ENCODE measurements at places on chromosomes 4 and X.
A peak's percentile ranks its signal among the peaks of the same experiment; 100 is the strongest.

DNA sequence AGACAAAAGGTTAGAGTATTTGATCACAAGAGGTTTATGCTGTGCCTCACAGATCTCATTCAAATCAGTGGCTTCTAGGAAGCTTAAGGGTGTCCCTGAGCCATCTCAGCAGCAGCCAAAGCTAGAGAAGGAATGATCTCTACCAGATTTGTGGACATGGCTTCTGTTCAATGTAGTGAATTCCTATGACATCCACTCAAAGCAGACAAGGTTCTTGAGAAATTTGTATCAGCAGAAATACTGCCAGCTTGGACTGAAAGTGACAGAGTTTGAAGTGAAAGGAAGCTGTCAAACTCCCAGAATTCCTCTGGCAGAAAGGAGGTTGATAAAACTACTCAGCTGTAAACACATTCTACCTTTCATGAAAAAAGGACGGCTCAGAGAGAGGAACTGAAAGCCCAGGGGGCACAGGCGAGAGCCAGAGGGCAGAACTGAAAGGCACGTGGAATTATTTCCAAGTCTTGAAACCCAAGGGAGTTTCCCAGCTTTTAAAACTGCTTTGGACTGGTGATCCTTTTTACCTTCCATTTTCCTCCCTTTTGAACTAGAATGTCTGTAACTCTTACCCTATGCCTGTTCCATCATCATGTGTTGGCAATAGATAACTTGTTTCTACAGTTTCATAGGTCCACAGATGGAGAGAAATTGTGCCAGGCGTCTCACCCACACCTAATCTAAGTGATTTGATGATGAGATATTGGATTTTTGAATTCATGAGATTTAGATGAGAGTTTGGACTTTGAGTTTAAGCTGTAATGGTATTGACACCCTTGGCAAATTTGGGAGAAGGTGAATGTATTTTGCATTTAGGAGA is 14.5 kb upstream of the MED14 start:
- DNase-seq, result no peak

- no peak for DNase-seq
Observed at GRCh38 chr4:143253166-143253565, 68.4 kb downstream of the USP38 start.

GRCh38 chrX:95332530-95332929 is 1352.1 kb upstream of the DIAPH2 start:
- no peak for DNase-seq

GRCh38 chr4:124804584-124804983 is 92.1 kb upstream of the ANKRD50 start:
- DNase-seq, result no peak

GRCh38 chr4:128782076-128782715 is 27.3 kb upstream of the JADE1 start:
- DNase-seq, result no peak

DNA sequence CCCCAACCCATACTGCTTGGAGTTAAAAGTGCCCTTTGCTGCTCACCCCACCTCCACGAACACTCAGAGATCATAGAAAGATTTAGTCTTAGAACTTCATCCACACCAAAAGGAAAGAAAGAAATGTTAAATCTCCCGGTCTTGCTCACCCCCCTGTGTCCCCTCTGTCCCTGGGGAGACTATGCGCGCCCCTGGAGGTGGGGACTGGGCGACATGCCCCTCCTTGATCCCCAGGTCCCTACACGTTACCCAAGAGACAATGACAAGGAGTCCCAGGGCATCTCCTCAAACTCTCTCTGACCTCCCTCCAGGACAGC is 620 bp downstream of the ITM2A start:
- DNase-seq, result no peak

- no peak for DNase-seq
Observed at GRCh38 chrX:66000628-66001272, 39.1 kb downstream of the VSIG4 start.

DNA sequence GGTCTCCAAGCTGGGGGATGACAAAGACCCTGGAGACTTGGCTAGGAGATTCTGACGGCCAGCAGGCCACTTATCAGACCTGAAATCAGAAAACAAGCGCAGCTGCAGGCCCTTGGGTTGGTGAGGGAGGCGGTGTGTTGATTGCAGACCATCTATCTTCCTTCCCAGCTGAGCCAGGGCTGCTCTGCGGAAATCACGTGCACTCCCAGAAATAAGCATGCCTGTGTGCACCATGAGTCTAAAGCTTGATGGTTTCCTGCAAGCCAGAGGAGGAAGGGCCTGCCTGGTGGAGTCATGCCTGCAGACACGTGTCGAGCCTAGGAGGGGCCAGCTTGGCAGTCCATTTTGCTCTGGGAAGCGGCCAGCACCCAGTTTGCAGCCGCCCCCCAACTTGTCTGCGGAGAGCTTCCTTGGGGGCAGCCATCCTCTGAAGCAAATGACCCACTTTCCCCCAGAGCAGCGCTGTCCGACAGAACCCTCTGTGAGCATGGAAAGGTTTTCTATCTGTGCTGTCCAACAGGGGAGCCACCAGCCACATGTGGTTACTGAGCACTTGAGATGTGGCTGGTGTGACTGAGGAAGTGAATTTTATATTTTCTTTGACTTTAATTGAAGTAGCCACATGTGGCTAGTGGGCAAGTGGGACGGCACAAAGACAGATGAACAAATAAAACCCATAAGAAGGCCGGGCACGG is 175.7 kb upstream of the BCOR start:
- no peak for DNase-seq

GRCh38 chrX:25742334-25742733 is 395.8 kb upstream of the MAGEB18 start:
- DNase-seq, result no peak

DNA sequence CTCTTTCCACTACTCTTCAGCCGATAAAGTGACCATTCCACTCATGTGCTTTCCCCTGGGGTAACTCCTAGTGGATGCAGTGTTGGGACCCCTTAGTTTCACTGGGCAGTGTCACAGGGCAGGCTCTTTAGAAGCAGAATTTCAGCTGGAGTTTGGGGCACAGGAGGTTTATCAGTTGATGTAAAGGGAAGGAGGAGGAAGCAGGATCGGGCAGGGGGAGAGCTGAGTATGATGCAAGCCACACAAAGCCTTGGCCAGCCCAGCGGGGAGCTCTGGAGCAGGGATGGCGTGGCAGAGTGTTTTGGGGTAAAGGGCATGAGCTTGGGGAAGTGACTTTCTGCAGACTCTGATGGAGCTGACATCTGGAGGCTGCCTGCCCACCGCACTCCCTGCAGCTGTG is 19.3 kb downstream of the WDR13 start:
- no peak for DNase-seq

DNA sequence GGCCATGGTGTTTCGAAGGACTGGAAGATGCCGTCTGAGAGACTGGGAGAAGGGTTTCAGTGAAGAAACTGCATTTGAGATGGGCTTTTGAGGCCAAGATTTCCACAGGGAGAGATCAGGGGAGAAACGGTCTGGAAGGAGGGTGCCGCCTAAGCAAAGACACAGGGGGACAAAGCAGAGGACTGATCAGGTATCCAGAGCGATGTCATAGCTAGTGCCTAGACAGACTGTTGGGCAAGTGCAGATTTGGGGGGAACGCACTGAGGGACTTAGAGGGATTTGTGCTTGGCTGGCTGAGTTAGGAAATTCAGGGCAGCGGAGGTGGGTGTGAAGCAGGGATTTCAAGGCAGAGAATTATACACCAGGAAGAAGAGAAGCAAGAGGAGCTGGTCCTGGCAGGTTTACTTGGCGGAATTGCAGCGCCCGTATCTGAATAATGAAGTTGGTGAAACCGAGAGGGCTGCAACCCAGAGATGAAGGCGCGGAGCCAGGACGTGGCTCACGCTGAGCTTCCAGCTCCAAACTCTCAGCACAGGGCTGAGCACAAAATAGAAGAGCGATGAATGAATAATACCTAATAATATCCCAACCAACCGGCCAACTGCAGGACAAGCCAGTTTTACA is 106.9 kb downstream of the MAML3 start:
- DNase-seq, result peak; percentile 78

DNA sequence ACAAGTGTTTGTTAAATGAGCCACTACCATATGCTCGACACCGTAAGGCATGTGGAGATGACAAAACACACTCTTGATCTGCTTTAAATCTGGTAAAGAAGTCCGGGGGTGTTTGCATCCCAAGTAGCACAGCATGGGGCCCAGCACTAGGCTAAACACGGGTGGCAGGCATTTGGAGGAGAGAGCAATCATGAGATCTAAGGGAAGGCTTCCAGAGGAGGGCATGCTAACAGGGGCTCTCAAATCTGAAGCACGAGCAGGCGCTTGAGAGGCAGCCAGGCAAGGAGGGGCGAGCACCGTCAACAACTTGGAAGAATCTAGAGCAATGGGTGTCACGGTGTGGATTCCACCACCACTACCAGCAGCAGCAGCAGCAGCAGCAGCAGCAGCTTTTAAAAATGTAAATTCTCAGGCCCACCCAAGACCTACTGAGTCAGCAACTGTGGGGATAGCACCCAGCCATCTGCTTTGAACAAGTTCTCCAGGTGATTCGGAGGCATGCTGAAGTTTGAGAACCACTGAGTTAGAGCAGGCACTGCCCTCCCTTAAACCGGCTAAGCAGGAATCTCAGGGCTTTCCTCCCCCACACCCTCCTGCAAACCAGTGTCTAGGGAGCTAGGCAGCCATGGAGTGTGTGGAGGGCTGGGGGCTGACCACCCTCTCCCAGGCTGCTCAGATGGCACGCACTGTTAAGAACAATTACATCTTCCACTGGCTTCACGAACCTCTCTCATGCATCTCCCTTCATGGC is 70.2 kb upstream of the MAP3K15 start:
- no peak for DNase-seq

- DNase-seq, result peak; percentile 57
Observed at GRCh38 chr4:102139132-102139573, 206.1 kb downstream of the SLC39A8 start.

DNA sequence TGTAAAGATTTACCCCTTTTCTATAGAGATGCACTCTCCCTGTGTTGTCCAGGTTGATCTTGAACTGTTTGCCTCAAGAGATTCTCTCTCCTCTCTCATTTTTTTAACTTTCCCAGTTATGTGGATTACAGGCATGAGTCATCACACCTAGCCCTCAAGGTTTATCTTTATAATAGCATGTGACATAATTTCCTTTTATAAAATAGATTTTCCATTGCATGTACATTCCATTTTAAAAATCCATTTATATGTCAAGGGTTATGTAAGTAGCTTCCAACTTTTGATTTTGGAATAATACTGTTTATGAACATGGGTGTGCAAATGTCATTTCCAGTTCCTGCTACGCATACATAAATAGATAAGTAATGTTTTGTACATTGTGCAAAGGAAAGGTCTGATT is 20.6 kb downstream of the ZNF721 start:
- DNase-seq, result no peak

All from NCI-H446 (cell line).